ENCODE measurements at places on chromosomes 11 and 22.

GRCh38 chr22:37137903-37138665 lies 11.6 kb downstream of the IL2RB start:
- no peak for DNase-seq

GRCh38 chr11:6571434-6572008 lies 31.9 kb downstream of the RRP8 start:
- no peak for DNase-seq

- DNase-seq: no peak
Observed at GRCh38 chr11:126927623-126928022, 72.9 kb downstream of the KIRREL3 start.

DNA sequence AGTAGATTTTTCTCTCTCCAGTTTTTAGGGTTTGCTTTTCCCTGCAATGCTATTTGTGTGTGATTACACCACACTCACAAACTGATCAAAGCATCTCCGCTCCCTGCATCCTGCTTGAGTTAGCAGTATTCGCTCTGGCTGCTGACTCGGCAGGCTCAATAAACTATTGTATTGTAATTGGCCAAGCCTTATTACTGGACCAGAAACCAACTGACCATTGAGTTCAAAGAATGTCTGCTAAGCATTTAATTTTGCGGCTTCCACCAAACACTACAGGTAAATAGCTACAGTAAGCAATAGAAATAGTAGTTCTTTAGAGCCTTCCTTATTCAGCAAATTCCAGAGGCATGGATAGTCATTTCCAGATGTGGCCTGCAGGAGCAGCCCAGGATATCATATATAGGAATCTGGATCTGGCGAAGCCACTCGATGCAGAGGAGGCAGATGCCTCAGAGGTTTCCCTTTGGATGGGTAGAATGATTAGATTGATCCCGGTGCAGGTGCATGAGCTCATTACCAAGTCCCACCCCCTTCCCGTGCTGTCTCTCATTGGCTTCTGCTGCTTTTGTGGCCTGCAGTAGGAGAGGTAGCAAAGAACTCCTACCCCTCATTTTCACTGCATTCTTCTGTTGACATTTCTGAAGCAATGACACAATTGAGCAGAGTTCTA lies 77.3 kb downstream of the COMMD9 start:
- no peak for DNase-seq
